ENCODE measurements at places on chromosomes 11 and 22. TPM values are rescaled to one million over a fixed set of nuclear protein-coding genes. Genes with fewer than 3 reads are reported as not detected.

The TTC36 gene
- total RNA-seq: not detected

The CYP2R1 gene
- total RNA-seq: 23.1 TPM

DNA sequence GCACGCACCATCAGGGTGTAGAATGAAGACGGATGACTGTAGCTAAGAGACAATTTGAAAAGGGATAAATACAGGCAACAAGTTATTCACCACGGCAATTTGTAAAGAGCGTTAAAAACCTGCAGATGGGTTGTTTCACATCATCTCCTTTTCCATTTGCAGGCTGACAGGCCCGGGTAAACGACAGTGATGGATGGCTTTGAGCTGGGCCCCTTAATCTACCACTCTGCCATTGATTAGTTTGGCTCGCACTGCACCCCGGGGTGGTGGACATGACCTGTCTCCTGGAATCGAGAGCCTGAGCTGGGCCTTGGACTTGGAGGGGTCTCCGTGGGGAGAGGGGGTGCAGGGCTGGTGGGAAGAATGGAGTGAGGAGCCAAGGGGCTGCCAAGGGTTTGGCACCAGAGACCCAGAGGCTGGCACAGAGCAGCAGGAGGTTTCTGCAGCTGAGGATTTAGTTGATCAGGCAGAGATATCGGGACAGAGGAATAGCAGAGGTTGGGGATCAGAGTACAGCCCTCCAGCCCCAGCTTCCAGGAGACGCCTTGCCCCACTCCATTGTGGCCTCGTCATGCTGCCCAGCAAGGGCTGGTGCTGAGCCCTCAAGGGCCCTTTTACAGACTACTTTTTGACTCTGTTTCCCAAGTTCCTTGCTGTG is 110.6 kb upstream of the NECTIN1 start:
- H3K36me3 ChIP-seq: no peaks in the 10 kb centered on the region
- no peak for DNase-seq
- no peak overlapping the region for H3K27ac ChIP-seq
- H3K4me1 ChIP-seq: no peaks in the 10 kb centered on the region
- no peaks in the 10 kb centered on the region for H3K27me3 ChIP-seq

- no peaks in the 10 kb centered on the region for H3K4me1 ChIP-seq
- H3K36me3 ChIP-seq: no peaks in the 10 kb centered on the region
- H3K27ac ChIP-seq: no peak overlapping the region
- H3K4me3 ChIP-seq: no peak overlapping the region
- no peaks in the 10 kb centered on the region for H3K27me3 ChIP-seq
- no peak for DNase-seq
Observed at GRCh38 chr22:43239193-43239780, 52.4 kb upstream of the TTLL12 start.

DNA sequence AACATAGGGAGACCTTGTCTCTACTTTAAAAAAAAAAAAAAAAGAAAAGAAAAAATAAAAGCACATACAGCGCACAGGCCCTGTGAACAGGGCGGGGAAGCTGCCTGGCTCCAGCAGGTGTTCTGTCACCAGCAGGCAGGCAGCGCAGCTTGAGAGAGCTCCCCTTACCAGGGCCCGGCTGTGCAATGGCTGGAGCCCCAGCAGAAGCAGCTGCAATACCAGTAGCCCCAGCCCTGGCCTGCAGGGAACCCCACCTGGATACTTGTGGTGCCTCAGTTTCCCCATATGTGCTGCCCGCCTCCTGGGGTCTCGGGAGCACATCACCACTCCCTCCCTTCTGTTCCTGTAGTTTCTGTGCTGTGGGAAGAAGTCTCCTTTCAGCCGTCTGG is 12.3 kb downstream of the TSPAN32 start:
- no peaks in the 10 kb centered on the region for H3K4me1 ChIP-seq
- peak overlapping the region; percentile 15 for H3K27ac ChIP-seq
- H3K27me3 ChIP-seq: no peaks in the 10 kb centered on the region
- H3K4me3 ChIP-seq: no peak overlapping the region

Data from aorta (tissue), 5 donors.